ENCODE measurements at places on chromosomes 6 and 20.

DNA sequence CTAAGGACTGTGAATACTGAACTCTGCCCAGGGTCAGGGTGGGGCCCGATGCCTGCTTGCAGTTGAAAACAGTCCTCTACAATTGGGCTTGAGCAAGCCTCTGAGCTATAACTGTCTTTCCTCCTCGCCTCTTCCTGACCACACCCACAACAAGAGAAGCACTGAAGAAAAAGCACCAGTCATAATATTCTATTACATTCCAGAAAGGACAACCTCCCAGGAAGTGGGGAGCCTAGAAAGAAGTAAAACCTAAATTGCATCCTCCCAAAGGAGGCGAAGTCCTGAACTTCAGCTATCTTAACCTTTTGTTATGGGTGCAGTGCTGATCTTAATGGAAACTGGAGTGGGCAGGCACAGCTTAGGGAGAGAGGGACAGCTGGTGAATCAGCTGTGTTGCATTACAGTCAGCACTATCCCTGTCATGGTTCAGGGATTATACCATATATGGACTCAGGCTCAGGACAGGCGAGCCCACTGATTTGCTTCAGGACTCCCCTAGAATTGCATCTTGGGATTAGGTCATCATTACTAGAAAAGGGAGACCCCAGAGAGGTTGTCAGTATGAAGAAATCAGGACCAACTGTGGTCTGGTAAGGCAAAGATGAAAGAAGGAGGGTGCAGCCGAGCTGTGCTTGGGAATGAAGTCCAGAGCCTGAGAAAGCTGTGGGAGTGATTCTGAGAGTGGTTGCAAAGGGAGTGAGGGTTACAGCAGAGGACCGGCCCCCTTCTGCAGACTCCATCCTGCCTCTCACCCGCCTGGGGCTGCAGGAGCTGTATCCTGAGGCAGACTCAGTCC lies 18.3 kb upstream of the TRAM2 start:
- no peak for DNase-seq

GRCh38 chr6:87968435-87969278 lies 79.0 kb upstream of the SPACA1 start:
- peak; percentile 77 for DNase-seq

GRCh38 chr20:50068041-50068651 lies 44.8 kb downstream of the UBE2V1 start:
- DNase-seq, result no peak

GRCh38 chr20:6081236-6081635 lies 27.4 kb upstream of the LRRN4 start:
- DNase-seq, result no peak

DNA sequence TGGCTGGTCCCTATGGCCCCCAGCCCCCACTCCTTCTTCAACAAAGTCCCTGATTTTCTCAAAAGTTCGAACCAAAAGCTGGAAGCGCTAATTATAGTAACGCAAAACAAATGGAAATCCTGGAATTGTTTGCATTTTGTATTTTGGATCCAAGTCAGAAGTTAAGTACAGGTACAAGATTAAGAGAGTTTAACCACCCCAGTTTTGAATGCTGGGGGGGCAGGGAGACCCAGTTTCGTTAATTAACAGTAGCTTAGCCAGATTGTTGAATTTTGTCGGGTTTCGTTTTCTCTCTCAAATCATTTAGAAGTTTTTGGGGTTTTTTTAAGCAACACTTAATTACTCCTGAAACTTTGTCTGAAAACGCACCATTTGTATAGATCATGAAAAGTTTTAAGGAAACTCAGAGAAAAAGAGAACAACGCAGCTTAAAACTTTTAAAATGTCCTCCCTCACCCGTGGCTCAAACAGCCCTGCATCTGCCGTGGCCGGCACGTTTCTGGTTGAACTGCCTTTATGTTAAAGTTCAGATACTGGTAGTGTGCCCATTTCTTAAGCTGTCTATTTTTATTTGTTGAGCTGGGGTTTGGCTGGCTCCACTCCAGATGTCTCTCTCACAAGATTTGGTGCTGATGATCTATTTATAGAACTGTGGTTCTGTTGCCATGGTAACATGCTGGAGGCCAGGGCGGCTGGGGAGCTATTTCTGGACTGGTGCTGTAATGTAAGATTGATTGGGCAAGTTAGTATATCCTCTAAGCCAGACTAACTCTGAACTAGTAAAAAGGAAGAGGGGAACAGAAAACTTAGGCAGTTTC lies 55.0 kb downstream of the GNAS start:
- DNase-seq, result peak; percentile 48

GRCh38 chr20:9616455-9616805 lies 102.0 kb downstream of the LAMP5 start:
- no peak for DNase-seq

- DNase-seq, result no peak
Observed at GRCh38 chr6:97049253-97050011, 124.9 kb downstream of the KLHL32 start.

- no peak for DNase-seq
Observed at GRCh38 chr6:152598901-152599537, 38.1 kb downstream of the SYNE1 start.

GRCh38 chr20:49859011-49859410 lies 46.4 kb downstream of the SLC9A8 start:
- no peak for DNase-seq

DNA sequence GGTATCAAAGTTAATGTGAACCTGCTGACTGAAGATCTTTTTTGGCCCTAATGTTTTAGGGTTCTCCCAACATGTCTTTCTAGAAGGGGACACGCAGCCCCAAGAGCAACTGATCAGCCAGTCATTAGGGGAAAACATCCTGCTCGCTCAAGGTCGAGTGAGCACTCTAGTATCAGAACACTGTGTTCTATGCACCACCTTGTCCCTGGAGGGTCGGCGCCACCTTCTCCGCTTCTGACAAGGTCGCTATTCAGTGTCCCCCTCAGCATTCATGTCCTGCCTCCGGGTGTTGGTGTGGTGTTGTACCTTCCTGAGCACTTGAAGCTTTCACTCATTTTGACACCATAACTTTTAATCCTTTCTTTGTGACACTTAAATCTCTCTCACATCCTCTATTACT lies 331.2 kb upstream of the KCNQ5 start:
- DNase-seq, result no peak

- DNase-seq, result no peak
Observed at GRCh38 chr6:84204011-84204410, 23.4 kb downstream of the CEP162 start.

DNA sequence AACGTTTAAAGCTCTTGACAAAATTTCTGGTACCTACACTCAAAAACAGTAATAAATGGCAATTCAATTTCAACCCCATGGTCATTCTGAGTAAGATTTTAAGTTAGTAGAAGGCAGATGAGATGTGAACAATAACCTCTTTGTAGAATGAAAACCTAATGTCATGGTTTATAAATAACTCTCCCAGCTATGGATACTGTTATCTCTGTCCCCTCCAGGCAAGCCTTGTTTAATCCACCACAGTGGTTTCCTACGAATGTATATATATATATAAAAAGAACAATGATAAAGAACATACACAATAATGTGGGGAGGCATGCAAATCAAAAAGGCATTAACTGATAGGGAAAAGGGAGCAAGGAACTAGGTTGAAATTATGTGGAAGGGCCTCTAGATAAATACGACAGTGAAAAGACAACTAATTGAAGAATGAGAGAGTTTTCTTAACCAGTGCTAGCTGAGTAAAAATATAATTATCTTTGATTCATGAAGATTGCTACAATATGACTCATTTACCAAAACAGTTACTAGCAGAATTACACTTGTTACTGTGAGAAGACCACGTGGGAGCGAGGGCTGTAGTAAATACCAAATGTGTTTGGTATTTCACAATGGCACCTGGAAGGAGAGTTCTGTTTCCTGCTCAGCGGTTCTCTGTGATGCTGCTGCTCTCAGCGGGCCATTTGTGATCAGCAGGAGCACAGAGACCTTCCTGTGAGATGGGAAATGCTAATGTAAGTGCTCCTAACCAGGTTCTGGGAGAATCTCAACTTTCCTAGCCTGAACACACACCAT lies 173.7 kb downstream of the MBOAT1 start:
- no peak for DNase-seq

DNA sequence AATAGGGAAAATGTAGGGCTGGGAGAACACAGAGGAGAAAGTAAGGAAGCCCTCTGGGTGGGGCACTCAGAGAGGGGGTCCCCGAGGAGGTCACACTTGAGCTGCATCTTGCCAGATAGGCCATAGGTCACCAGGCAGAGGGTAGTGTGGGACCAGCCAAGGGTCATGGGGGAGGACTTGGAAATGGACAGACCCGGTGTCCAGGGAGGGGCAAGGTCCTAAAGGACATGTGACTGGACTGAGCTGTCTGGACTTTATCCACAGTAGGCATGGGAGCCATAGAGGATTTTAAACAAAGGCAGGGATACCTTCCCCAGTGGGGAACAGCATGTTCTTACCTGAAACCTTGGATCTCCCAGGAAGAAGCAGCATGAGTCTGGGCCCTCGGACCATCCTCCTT lies 266.7 kb downstream of the LRFN2 start:
- no peak for DNase-seq

DNA sequence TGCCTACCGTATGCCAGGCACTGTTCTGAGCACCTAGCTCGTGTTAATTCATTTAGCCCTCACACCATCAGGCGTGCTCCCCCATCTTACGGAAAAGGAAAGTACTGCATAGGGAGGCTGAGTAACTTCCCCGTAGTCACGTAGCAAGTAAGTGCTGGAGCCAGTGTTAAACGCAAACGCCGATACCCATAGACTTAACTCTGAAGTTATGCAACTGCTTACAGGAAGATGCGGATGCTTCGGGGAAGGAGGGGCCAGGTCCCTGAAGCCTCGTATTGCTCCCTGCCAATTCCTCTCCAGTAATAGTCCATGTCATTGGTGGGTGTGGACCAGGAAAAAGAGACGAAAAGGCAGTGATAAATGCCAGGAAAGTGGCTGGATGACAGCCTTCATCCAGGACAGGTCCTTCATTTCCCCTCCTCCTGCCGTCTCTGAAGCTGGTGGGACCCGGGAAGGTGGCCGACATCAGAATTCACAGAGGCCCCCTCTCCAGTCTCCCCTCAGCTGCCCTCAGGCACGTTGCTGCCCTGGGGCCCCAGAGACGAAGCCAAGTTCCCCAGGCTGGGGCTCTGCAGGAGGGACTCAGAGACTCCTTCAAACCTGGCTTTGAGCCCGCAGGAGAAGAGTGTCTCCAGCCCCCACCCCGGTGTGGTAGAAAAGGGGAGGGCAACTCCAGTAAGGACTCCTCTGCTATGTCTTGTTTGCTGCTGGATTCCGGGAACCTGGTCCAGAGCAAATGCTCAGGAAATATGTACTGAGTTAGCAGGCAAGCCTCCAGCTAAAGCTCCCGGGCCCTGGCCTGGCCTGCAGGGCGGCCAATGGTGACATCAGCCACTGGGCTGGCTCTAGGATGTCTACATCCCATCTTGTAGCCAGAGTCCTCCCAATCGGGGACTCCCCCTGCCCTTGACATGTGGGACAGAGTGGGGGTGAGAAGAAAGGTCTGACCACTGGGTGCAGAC lies 37.8 kb downstream of the RAB44 start:
- no peak for DNase-seq

DNA sequence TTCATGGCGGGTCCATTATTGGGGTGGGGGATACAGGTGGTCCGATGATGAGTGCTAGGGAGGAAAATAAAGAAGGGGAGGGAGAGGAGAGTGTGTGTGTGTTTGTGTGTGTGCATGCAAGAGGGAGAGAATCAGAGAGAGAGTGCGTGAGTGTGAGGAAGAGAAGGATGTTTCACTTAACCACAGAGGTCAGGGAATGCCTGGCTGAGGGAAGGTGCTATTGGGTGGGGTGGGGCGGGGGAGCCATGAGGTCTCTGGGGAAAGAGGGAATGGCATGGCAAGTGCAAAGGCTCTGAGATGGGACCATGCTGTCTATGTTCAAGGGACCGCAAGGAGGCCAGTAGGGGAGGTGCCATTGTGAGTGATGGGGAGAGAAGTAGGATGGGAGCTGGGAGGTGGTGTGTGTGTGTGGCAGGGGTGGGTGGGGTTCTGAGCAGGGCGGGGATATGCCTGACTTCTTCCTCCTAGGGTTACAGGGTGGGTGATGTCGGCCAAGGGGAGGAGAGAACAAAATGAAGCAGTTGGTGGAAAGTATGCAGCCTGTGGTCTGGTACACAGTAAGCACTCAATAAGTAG lies 23.0 kb downstream of the CEBPB start:
- DNase-seq, result no peak

GRCh38 chr6:108643184-108643583 lies 82.5 kb downstream of the FOXO3 start:
- no peak for DNase-seq

Measured in NCI-H774 (cell line).